Type B pancreatic cell (in vitro differentiated cells): ENCODE measurements at places on chromosomes 13 and 19.

GRCh38 chr19:32166238-32166637 is 179.2 kb upstream of the ZNF507 start:
- H3K4me1 ChIP-seq: peaks cover 2% of the 10 kb centered on the region
- peak; percentile 24 for DNase-seq

GRCh38 chr13:25067064-25067463 is 28.9 kb upstream of the PABPC3 start:
- no peak overlapping the region for H3K4me3 ChIP-seq
- DNase-seq: no peak
- H3K36me3 ChIP-seq: no peaks in the 10 kb centered on the region
- peaks cover 21% of the 10 kb centered on the region for H3K27me3 ChIP-seq

- no peak for DNase-seq
- H3K36me3 ChIP-seq: peaks cover 5% of the 10 kb centered on the region
- H3K27ac ChIP-seq: peak overlapping the region; percentile 87
- no peaks in the 10 kb centered on the region for H3K27me3 ChIP-seq
These were observed 3.1 kb downstream of the EFNB2 start for GRCh38 chr13:106532111-106532929.

DNA sequence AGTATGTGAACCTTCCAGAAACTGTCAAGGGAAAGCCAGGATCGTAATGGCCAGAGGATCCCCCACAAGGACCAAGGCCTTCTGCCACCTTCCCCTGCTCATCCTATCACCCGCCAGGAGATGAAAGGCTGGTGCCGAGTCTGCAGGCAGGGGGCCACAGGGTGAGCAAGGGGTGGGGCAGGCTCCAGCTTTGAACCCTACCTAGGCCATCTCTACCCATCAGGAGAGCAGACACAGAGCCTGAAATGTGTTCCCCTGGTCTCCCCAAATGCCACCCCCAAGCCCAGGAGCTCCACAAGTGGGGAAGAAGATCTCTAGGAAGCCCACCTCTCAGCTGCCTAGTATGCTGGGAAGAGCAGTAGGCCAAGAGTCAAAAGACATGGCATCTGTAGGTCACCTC is 95.1 kb downstream of the KCTD15 start:
- no peak overlapping the region for H3K27ac ChIP-seq
- H3K4me3 ChIP-seq: no peak overlapping the region
- DNase-seq: no peak

GRCh38 chr13:50187352-50188029 is 172.2 kb downstream of the KCNRG start:
- no peaks in the 10 kb centered on the region for H3K36me3 ChIP-seq
- peaks cover 7% of the 10 kb centered on the region for H3K4me1 ChIP-seq
- H3K4me3 ChIP-seq: peak overlapping the region; percentile 44
- H3K27me3 ChIP-seq: no peaks in the 10 kb centered on the region
- no peak for DNase-seq
- H3K27ac ChIP-seq: no peak overlapping the region

- H3K4me3 ChIP-seq: no peak overlapping the region
- H3K4me1 ChIP-seq: peaks cover 8% of the 10 kb centered on the region
- no peak for DNase-seq
- H3K27ac ChIP-seq: peak overlapping the region; percentile 34
- peaks cover 9% of the 10 kb centered on the region for H3K27me3 ChIP-seq
These were observed 173.5 kb downstream of the DCT start for GRCh38 chr13:94305934-94306333.

GRCh38 chr13:109227344-109227940 is 558.9 kb downstream of the IRS2 start:
- H3K27me3 ChIP-seq: no peaks in the 10 kb centered on the region
- no peaks in the 10 kb centered on the region for H3K4me1 ChIP-seq

DNA sequence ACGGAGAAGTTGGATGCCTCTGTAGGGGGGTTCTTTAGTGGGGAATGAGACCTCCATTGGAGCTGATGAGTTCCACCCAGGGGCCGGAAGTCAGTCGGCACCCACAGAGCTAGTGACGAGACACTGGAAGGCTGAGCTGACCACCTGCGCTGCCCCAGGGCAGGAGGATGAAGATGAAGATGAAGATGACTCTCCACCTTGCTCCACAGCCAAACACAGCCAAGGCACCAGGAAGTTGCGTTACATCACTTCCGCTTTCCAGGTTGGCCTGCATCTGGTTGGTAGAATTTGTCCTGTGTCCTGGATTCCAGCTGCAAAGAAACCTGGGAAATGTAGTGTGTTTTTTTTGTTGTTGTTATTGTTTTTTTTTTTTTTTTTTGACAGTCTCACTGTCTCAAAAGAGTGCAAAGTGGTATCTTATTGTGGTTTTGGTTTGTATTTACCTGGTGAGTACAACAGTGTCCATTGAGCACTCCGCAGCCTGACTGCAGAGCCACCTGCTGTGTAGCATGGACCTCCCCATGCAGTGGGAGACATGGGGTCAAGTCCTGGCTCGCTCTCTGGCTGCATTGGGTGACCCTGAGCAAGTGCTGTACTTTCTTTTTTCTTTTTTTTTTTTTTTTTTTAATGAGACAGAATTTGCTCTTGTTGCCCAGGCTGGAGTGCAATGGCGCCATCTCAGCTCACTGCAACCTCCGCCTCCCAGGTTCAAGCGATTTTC is 1.9 kb downstream of the TBC1D17 start:
- H3K27me3 ChIP-seq: no peaks in the 10 kb centered on the region
- H3K27ac ChIP-seq: no peak overlapping the region
- DNase-seq: no peak

- DNase-seq: no peak
- peaks cover 3% of the 10 kb centered on the region for H3K4me1 ChIP-seq
- H3K4me3 ChIP-seq: no peak overlapping the region
- no peaks in the 10 kb centered on the region for H3K27me3 ChIP-seq
- no peak overlapping the region for H3K27ac ChIP-seq
- H3K36me3 ChIP-seq: peaks cover 3% of the 10 kb centered on the region
These were observed 14.8 kb upstream of the ATP8B3 start for GRCh38 chr19:1826557-1827521.
